Activated T-helper 2 cell treated with anti-CD3 and anti-CD28 coated beads, Interferon-gamma antibody, Interleukin-2, Interleukin-4, amounts not matched to agents 10 μg/mL and 5 μg/mL and 100 μg/mL, durations not matched to agents 14 hours and 24 hours and 36 hours (primary cell): ENCODE measurements at places on chromosomes 13 and 19. TPM values are rescaled to one million over a fixed set of nuclear protein-coding genes. Genes with fewer than 3 reads are reported as not detected.

DNA sequence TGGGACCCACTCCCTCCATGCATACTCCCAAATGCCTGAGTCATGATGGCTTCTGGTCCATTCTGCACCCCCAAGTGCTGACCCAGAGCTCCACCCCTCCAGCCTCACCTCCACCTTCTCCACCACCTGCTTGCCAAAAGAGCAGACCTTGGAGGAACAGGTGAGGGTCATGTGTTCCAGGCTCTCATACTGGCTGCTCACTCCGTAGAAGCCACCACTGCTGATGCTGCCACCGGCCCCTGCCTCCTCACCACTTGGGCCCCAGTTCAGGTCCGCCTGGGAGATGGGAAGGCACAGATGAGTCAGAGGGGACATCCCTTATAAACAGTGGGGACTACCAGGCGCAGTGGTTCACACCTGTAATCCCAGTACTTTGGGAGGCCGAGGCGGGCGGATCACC lies 7.9 kb downstream of the CD37 start:
- no peaks in the 10 kb centered on the region for H3K27me3 ChIP-seq
- no peak overlapping the region for H3K4me3 ChIP-seq
- no peak overlapping the region for H3K27ac ChIP-seq
- peaks cover 8% of the 10 kb centered on the region for H3K4me1 ChIP-seq
- H3K36me3 ChIP-seq = peaks cover 22% of the 10 kb centered on the region

- H3K4me1 ChIP-seq = peaks cover 67% of the 10 kb centered on the region
- H3K27ac ChIP-seq = no peak overlapping the region
- no peaks in the 10 kb centered on the region for H3K27me3 ChIP-seq
Measured at GRCh38 chr13:99320693-99321481, 13.7 kb upstream of the GPR183 start.

ZNF577 gene
- 5.8 and 6.0 TPM in 2 replicates for total RNA-seq

NLRP7 gene
- not detected in 2 replicates for total RNA-seq

DNA sequence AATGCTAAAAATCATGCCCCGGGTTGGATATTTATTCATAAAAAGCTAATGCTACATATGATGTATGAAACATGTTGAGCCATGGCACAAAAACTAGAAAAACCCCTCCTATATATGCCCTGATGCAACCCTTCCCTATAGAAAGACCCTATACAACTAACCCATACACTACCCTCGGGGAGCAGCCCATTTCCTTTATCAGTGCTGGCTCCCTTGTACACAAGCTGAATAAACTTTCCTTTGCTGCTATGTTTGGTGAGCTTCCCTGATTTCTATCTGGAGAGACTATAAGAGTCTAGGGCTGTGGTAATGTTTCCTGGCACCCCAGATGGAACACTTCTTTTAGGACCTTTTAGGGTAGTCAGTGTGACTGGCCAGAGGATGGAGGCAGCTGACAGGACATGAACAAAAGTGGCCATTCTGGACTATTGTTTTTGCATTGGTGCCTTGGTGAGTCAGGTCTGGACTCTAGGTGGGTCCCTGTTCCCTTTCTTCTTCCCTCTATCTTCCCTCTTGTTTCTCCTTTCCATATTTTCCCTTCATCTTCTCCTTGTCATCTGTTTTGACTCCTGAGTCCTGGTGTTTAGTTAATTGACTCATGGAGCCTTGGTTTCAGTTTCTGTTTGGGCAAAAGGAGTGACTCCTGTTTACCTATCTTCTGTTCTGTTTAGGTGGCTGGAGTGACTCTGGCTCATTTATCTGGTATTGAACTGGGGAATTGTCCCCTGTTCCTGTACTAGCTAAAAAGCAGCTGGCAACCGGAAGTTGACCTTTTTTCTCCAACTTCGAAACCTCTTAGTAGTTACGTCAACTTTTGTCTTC lies 1321.8 kb upstream of the PCDH9 start:
- H3K36me3 ChIP-seq = no peaks in the 10 kb centered on the region
- H3K4me1 ChIP-seq = no peaks in the 10 kb centered on the region
- no peak overlapping the region for H3K4me3 ChIP-seq
